ENCODE measurements at places on chromosomes 3 and 15.

- H3K4me1 ChIP-seq, result peaks cover 21% of the 10 kb centered on the region
- no peak for DNase-seq
- no peak overlapping the region for H3K27ac ChIP-seq
Observed at GRCh38 chr3:61954097-61954540, 392.7 kb downstream of the PTPRG start.

DNA sequence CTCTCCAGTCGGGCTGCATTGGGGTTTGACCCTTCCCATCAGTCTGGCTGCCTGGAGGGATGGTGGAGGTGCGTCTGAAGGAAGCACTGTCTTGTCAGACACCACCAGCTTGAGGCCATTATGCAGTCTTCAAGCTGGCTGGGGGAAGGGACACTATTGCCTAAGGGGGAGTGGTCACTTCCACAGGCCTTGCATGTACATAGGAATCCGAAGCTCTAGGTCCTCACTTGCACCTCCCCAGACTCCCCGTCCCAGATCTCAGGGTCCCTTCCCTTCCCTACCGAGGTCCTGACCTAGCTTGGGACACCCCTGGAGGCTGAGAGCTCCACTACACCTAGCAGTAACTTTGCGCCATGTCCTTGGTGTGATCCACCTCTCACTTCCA is 48.6 kb upstream of the KLF13 start:
- DNase-seq, result peak; percentile 10
- no peaks in the 10 kb centered on the region for H3K36me3 ChIP-seq
- peaks cover 14% of the 10 kb centered on the region for H3K4me1 ChIP-seq
- no peak overlapping the region for H3K27ac ChIP-seq
- no peaks in the 10 kb centered on the region for H3K27me3 ChIP-seq

DNA sequence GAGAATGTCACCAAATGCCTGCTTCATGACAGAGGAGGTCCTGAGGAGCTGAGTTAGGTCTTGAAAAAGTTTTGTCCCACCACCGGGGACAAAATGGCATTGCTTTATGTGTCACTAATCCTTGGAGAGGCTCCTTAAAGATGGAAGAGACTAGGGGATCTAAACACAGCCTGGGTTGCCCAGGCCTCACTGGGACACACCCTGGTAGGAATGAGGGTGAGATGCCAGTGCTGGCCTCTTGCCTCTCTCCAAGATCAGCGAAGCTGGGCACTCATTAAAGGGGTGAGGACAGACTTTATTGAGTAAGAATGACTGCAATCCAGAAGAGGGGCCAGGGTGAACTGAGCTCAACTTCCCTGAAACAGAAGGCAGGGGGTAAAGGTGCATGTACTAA is 58.5 kb upstream of the KLF13 start:
- DNase-seq, result peak; percentile 2
- no peaks in the 10 kb centered on the region for H3K27me3 ChIP-seq
- no peaks in the 10 kb centered on the region for H3K36me3 ChIP-seq

DNA sequence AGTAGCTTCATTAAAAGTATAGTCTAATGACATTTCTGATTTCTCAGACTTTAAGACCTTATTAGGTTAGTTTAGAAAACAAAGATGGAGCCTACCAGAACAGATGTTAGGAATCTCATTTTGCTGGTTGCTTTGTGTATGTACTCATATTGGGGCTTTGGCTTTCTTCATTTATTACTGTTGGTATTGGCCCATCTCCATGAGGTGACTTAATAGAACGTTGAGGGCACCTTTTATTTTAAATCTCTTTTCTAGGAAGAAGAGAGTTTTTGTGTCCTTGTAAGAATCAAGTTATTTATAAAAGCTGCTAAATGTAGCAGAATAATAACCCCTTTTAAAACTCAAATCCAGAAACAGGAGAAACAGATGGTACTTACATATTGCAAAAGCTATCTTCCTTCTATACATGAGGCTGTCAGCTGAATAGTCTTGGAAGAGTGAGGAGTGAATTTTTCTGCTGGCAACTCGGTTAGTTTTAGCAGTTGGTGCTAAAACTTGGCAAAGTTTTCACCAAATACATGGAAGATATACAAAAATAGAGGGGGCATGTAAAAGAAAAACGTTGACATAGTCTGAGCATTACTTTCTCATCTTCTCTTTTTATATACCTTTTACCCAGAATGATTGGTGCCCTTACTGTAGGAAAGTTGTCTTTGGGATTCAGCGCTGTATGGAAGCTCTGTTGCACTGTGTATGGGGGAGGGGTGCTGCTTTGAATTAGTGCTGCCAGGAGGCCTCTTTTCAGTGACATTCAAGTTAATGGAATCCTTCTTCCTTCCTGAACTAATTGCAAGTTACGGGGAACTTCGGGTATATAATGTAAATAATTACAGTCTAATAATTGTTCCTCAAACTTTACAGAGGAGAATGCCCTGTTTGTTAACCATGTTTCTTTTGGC is 35.8 kb downstream of the CTNNB1 start:
- peak overlapping the region; percentile 48 for H3K27ac ChIP-seq
- peaks cover 59% of the 10 kb centered on the region for H3K4me1 ChIP-seq
- no peak for DNase-seq
- H3K27me3 ChIP-seq, result no peaks in the 10 kb centered on the region

DNA sequence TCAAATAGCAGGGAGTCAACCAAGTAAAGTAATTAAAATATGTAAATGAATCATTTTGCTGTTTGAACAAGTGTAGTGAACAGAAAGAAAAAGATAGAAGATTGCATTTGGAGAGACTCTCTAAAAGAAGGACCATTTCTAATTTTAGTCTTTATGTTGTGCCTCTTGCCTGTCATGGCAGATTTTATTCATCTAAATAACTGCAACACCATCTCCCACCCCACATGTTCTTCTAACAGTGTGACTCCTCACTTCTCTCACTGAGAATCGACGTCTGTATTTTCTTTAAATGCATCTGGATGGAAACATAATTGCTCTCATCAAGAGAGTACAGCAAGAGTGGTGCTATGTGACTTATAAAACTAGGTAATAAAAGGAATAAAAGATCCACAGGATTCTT is 439.9 kb upstream of the GBE1 start:
- no peak overlapping the region for H3K27ac ChIP-seq
- no peak for DNase-seq
- 0 out of 2 replicates have a peak, but pooled peaks cover 3% of the 10 kb centered on the region for H3K4me1 ChIP-seq
- H3K36me3 ChIP-seq, result no peaks in the 10 kb centered on the region
- H3K27me3 ChIP-seq, result no peaks in the 10 kb centered on the region

DNA sequence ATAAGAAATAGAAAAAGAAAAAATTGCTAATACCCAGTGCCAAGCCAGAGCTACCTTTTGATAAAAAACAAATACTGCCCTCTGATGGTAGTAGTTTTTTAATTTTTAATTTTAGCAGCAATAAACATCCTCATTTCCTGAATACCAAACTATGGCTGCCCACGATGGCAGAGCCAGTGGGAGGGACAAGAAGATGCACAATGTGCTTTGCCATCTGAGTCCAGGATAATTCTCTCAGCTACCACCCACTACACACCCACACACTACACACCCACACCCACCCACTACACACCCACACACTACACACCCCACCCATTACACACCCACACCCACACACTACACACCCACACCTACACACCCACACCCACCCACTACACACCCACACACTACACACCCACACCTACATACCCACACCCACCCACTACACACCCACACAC is 17.8 kb downstream of the CEP19 start:
- no peaks in the 10 kb centered on the region for H3K36me3 ChIP-seq
- H3K27me3 ChIP-seq, result no peaks in the 10 kb centered on the region
- H3K27ac ChIP-seq, result no peak overlapping the region
- no peak for DNase-seq
- no peaks in the 10 kb centered on the region for H3K4me1 ChIP-seq

- H3K36me3 ChIP-seq, result peaks cover 9% of the 10 kb centered on the region
- H3K4me3 ChIP-seq, result no peak overlapping the region
- peak; percentile 76 for DNase-seq
- H3K27ac ChIP-seq, result peak overlapping the region; percentile 28
- peaks cover 42% of the 10 kb centered on the region for H3K4me1 ChIP-seq
- no peaks in the 10 kb centered on the region for H3K27me3 ChIP-seq
Observed at GRCh38 chr3:129490273-129490675, 38.2 kb upstream of the RHO start.

DNA sequence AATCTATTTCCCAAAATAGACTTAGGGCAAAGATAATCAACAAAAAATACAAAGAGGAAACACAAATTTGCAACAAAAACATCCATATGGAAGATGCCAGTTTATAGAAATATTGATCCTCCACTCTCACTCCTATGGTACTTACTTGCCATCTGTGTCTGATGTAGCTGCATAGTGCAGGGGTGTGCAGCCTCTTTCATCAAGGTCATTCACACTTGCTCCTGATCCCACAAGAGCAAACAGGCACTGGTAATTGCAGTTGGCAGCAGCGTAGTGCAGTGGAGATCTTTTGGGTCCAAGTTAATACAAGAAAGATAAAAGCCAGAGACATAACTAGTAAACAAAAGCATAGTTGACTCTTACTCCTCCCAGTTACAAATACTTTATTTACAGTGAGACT is 90.0 kb downstream of the ANKRD28 start:
- no peaks in the 10 kb centered on the region for H3K27me3 ChIP-seq
- no peaks in the 10 kb centered on the region for H3K4me1 ChIP-seq
- H3K36me3 ChIP-seq, result peaks cover 42% of the 10 kb centered on the region
- H3K4me3 ChIP-seq, result no peak overlapping the region

DNA sequence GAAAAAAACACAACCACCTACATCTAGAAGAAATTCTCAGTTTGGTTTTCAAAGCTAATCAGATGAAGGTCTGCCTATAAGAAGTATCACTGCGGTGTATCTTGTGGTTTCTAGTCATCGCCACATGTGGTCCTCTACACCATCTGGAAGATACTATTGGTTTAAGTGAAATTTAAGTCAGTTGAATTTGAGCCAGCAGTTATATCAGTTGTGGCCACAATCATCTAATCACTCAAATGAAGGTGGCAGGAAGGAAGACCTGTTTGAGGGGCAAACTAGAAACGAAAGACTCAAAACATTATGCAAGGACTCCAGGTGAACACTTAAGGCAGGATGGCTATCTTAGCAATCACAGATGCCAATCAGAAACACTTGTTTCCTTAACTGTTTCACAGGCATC is 48.7 kb downstream of the ETV5 start:
- no peak for DNase-seq
- peaks cover 77% of the 10 kb centered on the region for H3K36me3 ChIP-seq
- no peaks in the 10 kb centered on the region for H3K27me3 ChIP-seq
- no peak overlapping the region for H3K27ac ChIP-seq
- H3K4me3 ChIP-seq, result no peak overlapping the region

DNA sequence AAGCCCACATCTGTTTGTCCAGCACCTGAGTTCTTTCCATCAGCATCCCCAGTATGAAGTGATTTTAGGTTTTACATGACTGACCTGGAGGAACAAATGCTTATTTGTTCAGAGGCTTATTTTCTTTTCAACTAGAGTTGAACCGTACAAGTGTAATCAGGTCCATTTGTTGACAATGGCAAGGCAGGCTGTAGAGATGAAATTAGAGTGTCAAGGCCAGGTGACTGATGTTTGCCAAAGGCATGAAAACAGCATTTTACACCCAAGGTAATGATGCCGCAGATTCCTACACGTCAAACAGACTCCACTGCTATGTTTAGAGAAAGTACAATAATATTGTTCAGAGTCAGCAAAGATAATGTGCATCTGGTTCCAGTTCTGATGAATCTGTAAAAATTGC is 96.5 kb downstream of the KCNAB1 start:
- no peak overlapping the region for H3K27ac ChIP-seq
- no peaks in the 10 kb centered on the region for H3K27me3 ChIP-seq
- DNase-seq, result no peak
- H3K36me3 ChIP-seq, result peaks cover 9% of the 10 kb centered on the region
- H3K4me1 ChIP-seq, result peaks cover 5% of the 10 kb centered on the region

GRCh38 chr3:134061401-134061800 is 31.7 kb upstream of the SLCO2A1 start:
- no peak overlapping the region for H3K4me3 ChIP-seq
- no peak overlapping the region for H3K27ac ChIP-seq
- DNase-seq, result no peak
- no peaks in the 10 kb centered on the region for H3K27me3 ChIP-seq
- peaks cover 8% of the 10 kb centered on the region for H3K4me1 ChIP-seq

- H3K4me1 ChIP-seq, result peaks cover 4% of the 10 kb centered on the region
- DNase-seq, result no peak
- peaks cover 14% of the 10 kb centered on the region for H3K36me3 ChIP-seq
- H3K27ac ChIP-seq, result no peak overlapping the region
- no peak overlapping the region for H3K4me3 ChIP-seq
Observed at GRCh38 chr3:58725326-58725853, 58.8 kb upstream of the FAM3D start.

DNA sequence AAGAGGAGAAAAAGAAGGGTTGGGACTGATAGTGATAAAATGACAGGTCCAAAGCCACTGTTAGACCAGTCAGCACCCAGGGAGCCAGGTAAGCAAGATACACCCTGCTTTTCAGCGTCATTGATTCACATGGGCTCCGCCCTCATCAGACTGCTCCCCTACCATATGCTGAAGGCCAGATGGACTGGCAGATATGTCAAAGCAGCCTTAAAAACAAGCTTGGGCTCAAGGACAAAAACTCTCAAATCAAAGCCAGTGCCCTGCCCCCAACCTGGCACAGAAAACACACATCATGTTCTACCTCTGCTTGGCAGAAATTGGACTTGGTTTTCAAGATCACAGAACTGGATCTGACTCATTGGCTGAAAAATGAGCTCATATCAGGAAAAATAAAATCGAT is 33.4 kb downstream of the SH3BP5 start:
- H3K27ac ChIP-seq, result no peak overlapping the region
- H3K4me3 ChIP-seq, result no peak overlapping the region
- no peaks in the 10 kb centered on the region for H3K4me1 ChIP-seq
- H3K36me3 ChIP-seq, result no peaks in the 10 kb centered on the region
- no peaks in the 10 kb centered on the region for H3K27me3 ChIP-seq
